D341Med (cell line): ENCODE measurements at places on chromosomes 7 and 10.

- no peak for DNase-seq
Measured at GRCh38 chr10:10510179-10510578, 507.5 kb upstream of the CELF2 start.

- DNase-seq: no peak
Measured at GRCh38 chr7:17944720-17945119, 4.4 kb upstream of the SNX13 start.

DNA sequence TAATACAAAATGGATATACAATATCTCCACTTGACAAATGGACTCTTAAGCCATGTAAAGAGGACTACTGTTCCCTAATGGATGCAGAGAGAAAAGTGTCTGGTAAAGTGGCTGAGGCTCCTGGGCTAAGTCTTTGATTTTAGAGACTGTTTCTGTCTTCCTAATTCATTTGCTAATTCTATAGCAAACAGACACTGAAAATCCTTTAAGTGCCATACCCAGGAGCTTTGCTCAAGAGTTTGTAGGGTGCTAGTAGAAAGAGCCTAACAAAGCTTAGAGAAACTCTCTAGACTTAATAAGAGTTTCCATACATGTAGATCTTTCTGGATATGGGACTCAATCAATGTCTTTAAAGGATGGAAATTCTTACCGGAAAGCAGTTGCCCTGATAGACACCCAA lies 16.7 kb downstream of the CEP55 start:
- DNase-seq: no peak

GRCh38 chr10:78455811-78456210 lies 422.1 kb downstream of the RPS24 start:
- no peak for DNase-seq

GRCh38 chr10:114684084-114684821 lies 26.2 kb upstream of the ABLIM1 start:
- no peak for DNase-seq

DNA sequence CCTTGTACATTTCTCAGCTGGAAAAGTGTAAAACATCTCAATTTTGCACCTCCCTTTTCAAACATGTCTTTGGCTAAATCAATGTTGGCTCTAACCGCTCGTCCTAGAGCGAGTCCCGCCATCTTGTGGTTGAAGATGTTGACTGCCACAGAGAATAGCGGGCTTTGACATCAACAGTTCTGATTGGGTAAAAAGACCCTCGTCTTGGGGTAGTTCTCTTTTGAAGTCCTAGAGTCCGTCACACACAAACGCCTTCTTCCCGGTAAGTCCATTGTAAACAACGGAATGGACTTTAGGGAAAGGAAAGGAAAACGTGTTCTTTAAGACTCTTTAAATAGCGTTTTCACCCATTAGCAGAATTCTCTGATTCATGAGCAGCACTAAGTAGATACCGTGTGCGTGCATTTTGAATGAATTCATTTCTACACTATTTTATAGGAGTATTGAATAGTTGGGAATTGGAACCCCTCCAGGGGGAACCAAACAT lies 452 bp upstream of the RPP30 start:
- DNase-seq: peak; percentile 23

GRCh38 chr10:100645091-100645490 lies 100.3 kb upstream of the PAX2 start:
- no peak for DNase-seq

DNA sequence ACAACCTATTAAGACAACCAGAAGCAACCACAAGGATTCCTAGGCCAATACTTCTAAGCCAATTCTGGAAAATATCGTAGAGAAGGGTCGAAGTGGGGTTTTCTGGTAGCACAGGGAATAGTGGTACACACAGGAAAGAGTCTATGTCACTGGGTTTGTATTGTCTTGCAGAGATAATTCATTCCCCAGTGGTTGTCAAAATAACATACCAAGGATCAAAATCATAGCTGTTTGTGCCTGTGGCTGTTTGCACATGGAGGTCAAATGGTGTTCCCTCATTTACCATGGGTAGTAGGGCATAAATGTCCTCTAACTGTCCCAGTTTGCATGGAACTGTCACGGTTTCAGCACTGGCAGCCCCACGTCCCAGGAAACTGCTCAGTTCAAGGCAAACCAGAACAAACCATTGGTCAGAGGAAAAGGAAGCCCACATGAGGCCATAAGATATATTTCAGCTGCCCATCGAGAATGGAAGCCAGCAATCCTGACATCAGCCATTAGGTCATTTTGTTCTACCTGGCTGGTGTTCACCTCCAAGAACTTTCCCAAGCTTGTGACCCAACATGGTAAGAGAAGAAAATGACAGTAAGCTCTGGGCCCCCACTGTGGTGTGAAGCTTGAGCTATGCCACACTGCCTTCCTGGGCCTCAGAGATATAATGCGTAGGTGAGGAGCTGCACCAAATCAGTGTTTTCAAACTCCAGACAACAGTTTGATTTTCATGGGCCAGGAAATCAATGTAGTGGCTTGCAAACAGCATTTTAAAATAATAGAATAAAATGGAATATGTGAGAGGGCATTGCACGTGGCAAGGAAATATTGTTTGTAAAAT lies 53.9 kb upstream of the NFE2L3 start:
- DNase-seq: no peak
